Stimulated activated CD4-positive, alpha-beta T cell treated with anti-CD3 and anti-CD28 coated beads, Interleukin-12 subunit alpha, Interleukin-12 subunit beta, amount 100 ng/mL, for 24 hours (primary cell): ENCODE measurements at places on chromosomes 11 and 22.

GRCh38 chr11:131042041-131042390, 125.7 kb upstream of the SNX19 start:
- no peak for DNase-seq

DNA sequence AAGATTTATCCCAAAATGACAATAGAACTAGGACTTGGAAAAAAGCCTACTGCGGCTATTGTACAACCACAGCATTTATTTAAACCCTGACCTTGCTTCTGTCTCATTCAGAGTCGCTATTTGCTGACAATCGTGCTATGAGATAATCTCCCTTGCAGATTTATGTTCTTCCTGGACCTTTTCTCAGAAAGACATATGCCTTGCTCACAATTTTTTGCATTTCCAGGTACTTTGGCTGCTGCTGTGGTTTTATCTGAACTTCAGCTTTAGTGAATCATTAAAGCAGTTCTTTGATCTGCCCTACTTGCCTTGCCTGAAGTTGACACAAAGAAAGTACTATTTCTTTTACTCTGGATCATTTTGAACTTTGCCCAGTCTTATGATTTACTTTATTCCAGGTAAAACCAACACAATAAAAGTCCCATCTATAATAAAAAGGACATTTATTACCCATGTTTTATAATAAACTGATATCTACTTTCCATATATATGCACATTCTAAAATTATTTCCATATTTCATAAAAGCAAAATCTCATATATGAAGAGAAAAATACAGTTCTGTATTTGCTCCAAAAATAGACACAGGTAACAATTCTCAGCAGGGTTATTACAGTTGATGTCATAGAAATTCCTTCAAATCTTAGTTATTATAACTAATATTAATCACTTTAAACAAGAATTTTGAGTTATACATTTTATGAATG, 63.4 kb upstream of the CARD18 start:
- DNase-seq, result no peak

DNA sequence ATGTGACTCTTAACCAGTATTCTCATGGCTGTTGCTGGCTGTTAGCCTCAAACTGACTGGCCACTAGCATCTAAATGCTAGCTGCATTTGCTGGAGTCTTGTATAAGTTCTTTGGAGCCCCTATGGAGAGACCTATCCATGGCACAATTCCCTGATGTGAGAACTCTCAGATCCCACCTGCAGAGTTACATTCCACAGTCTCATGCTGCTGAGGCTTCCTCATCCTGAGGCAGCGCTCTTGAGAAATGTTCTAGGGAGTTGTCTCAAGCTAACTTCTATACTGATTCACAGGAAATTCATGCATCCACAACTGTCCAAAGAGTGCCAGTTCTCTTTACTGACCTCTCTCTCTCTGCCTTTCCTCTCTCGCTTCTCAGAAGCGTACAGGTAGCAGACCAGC, 218.0 kb upstream of the PITPNB start:
- DNase-seq, result no peak

DNA sequence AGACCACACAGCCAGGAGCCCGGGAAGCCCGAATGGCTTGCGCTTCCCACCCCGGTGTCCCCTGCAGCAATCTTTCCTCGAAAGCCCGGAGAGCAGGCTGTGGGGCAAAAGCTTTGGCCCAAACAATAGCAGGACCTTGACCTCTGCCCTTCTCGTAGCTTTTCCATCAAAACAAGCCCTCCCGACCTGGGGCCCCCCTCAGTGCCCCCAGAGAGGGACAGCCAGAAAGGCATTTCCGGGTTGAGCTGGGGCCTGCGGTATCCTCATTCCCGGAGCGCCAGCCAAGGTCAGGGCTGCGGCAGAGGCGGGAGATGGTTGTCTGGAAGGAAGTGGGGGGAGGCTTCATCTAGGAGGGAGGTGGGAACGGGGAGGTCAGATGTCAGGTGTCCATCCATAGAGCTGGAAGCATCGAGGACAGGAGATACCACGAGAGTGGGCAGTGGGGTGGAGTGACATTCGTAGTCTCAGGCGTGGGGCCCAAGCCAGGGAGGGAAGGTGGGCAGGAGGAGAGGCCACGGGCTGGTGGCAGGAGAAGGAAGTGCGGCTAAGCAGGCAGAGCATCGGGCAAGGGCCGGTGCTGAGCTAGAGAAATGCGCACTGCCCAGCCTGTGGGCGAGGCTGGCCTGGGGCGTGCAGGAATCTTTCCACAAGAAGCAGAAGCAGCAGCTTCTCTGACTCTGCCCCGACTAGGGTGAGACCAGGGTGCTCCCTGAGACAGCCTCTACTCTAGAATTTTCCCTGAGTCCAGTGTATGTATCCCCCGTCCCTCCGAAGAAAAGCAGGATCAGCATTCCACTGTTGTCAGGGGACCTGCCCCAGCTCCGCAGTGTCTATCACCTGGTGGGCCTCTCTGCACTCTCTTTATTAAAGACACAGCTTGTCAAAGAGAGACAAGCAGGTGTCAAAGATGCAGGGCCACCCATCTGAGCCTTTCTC, 14.3 kb downstream of the PDGFB start:
- no peak for DNase-seq

DNA sequence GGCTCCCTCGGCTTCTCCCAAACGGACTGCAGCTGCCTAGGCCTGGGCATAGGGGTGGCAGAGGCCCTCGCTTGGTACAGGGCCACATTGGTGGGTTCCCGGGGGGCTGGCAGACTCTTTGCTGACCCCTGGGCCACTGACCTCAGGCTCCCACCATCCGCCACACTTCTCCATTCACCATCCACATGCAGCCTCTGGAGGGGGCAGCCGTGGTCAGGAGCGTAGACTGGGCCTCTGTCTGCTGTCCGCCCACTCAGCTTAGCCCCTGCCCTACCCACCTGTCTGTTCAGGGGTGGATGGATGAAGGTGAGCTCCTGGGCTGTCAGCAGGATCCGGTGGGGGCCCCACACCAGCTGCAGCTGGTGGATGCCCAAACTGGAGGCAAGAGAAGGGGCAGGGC, 45.7 kb upstream of the LRRC32 start:
- no peak for DNase-seq

- no peak for DNase-seq
Measured at GRCh38 chr11:46719543-46720218, 668 bp downstream of the F2 start.

GRCh38 chr11:61834278-61835048, 6.4 kb downstream of the FADS2 start:
- no peak for DNase-seq

GRCh38 chr11:86877503-86877902, 77.2 kb downstream of the PRSS23 start:
- no peak for DNase-seq

GRCh38 chr22:23121424-23121823, 20.4 kb downstream of the RSPH14 start:
- no peak for DNase-seq

GRCh38 chr11:66619080-66619554, 2.7 kb downstream of the RBM14 start:
- DNase-seq, result no peak

- no peak for DNase-seq
Measured at GRCh38 chr11:110850846-110851245, 138.6 kb upstream of the ARHGAP20 start.

GRCh38 chr22:19718456-19719049, 4.2 kb downstream of the SEPTIN5 start:
- DNase-seq, result no peak

GRCh38 chr22:39150848-39151215, 1.6 kb downstream of the CBX7 start:
- DNase-seq, result no peak

- no peak for DNase-seq
Measured at GRCh38 chr11:78564490-78565467, 9.9 kb downstream of the NARS2 start.

DNA sequence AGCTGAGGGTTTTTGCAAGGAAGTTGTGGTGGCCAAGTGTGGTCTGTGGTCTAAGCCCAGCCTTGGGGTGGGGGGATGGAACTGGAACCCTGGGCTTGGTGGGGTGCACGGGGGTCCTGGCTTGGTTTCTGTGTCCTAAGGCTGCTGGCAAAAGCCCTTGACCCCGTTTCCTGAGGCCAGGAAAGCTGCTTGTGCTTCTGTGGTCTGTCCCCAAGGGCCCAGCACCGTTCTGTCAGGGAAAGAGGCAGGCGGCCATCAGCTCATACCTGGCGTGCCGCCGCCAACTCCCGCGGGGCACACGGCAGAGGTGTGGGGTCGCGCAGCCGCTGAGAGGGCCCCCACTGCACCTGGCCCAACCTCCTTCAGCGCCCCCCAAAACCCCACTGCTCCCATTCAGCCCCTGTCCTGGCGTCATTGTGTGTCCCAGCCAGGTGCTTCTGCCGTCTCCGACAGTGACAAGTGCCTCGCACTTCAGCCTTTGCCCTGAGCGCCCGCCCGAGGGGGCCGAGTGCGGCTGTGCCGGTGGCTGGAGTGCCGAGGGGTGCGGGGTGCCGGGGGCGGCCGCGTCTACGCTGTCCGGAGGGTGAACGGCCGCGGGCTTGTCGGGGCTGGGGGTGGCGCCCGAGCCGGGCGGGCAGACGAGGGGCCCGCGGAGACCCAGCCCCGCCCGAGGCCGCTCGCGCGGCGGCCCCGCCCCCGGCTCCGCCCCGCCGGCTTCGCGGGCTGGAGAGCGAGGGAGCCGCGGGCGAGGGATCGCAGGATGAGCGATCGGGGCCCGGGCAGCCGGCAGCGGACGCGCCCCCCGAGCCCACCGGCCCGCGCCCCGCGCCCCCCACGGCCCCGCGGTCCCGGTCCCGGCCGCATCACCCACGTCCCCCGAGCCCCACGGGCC, at the start of gene CNIH2:
TSS of gene CNIH2 (plus strand) at position 705 of the 892 bp plus-strand sequence. CDS start 282 bp downstream, outside the sequence.
- DNase-seq, result no peak

- DNase-seq, result no peak
Measured at GRCh38 chr11:6824136-6824823, 21.2 kb upstream of the OR10A5 start.

- no peak for DNase-seq
Measured at GRCh38 chr11:100922121-100922520, 207.5 kb downstream of the PGR start.

GRCh38 chr22:42091455-42091782, 847 bp upstream of the NDUFA6 start:
- DNase-seq, result no peak

- DNase-seq, result peak; percentile 20
Measured at GRCh38 chr11:11157185-11157584, 195.9 kb downstream of the CSNK2A3 start.

- no peak for DNase-seq
Measured at GRCh38 chr22:40023341-40023841, 28.6 kb downstream of the FAM83F start.

DNA sequence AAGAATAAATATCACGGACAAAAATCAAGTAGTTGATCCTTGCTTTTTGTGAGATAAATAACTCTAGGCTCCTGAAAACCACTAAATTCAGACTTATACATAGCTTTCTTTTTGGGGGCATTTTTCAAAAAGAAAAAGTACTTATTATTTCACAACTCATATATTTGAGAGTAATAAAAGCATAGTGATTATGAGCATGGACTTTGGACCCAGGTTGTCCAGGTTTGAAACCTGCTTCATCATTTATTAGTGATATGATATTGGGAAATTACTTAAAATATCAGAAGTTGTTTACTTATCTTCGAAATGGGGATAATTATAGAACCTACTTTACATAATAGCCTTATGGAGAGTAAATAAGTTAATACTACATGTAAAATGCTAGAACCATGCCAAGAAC, 17.0 kb upstream of the LDHAL6A start:
- no peak for DNase-seq

GRCh38 chr11:118622376-118623268, 15.2 kb downstream of the PHLDB1 start:
- DNase-seq, result no peak

GRCh38 chr11:117972629-117973502, 13.3 kb upstream of the IL10RA start:
- no peak for DNase-seq

GRCh38 chr11:120182790-120183491, 27.9 kb upstream of the OAF start:
- no peak for DNase-seq

GRCh38 chr22:46734830-46735453, 3.1 kb downstream of the CERK start:
- no peak for DNase-seq

DNA sequence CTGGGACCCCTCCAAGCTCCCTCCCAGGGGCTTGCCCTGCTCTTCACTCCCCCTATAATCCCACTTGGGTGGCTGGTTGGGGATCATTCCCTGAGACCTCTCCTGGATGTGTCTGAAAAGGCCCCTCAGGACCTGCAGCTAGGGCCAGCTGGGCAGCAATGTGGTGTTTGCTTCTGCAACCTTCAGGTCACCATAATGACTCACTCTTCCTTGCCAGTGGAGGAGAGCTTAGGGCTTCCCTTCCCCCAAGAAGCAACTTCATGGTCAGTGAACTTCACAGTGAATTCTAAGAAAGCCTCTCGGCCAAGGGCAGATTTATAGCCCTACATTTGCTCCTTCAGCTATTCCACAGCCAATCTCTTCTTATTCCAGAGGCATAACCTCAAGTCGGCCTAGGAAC, 45.1 kb upstream of the TSPAN18 start:
- DNase-seq, result no peak

DNA sequence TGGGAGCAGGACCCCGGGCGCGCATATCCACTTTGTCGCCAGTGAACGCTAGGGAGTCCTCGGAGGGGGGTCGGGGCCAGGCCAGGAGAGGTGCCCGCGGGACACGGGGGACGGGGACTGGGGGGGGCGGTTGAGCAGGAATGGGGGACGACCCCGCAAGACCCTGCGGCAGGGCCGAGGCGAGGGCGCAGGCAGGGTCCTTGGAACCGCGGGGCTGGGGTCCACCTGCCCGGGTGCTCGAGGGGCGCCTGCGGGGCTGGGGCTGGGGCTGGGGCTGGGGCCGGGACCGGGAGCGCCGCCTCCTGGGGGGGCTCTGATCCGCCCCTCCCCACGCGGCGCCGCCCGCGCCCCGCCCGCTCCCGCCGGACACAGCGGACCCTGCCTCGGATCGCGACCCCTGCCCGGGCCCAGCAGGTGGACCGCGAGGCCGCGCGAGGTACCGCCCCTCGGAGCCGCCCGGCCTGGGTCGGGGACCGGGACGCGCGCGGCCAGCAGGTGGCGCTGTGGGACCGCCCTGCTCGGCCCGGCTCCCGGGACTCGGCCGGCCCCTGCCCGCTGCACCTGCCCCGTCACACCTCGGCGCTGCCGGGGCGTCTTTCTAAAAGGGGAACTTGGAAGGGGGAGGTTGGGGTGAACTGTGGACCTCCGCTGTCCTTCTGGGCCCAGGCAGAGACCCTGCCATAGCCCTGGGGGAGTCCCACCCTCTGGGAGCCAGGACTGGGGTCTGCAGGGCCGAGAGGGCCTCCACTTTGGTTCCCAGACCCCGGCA, 11.0 kb downstream of the CRELD2 start:
- DNase-seq, result peak; percentile 69

DNA sequence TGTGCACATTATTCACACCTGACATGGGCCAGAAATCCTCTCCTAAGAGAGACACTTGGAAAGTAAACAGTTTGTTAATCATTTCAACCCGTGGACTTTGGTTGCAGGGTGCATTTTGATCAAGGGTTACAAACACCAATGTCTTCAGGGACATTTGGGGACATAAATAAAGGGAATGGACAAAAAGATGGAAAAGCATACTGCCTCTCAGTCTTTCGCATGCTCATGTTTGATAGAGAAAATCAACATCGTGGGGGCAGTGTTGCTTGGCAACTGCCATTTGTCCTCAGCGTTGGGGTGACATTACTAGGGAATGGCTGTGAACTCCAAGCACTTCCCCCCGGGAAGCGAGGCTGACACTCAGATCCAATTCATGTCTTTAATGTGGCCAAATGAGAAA, 114.7 kb upstream of the OR4B1 start:
- no peak for DNase-seq
